ENCODE measurements at places on chromosomes 13 and 19.

- DNase-seq, result no peak
Measured at GRCh38 chr13:48579165-48579918, 46.5 kb upstream of the RCBTB2 start.

- no peak for DNase-seq
Measured at GRCh38 chr19:53140351-53140750, 7.6 kb upstream of the ZNF415 start.

DNA sequence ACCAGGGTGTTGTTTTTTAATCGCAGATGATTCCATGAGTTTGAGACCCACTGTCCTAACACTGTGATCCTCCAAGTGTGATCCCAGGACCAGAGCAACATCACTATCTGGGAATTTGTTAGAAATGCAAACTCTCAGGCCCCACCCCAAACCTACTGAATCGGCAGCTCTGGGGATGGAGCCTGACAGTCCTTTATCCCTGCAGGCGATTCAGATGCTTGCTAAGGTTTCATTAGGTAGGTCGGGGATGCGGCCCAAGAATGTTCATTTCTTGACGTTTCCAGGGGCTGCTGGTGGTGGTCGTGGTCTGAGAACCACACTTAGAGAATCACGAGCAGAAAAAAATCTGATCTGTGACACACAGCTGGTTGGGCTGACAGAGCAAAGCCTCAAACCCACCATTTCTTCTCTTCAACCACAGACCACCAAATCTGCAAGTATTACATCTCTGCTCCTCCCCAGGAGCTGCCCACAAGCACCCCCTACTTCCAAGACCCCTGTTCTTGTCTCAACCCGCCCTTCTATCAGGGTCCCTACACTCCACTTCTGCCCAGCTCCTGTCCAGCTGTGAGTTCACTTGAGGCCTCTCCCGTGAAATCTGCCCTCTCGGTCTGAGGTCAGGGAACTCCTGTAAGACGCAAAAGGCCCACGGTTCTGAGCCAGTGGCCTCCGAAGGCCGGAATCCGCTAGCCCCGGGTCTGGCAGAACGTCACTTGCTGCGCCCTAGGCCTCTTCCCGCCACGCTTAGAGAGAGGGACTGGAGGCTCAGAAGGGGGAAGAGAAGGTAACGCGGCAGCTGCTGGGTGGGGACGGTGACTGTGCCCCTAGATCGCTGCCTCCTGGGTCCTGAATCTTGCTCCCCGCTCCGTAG is 1.1 kb upstream of the FARP1 start:
- no peak for DNase-seq

GRCh38 chr19:5988517-5989387 is 10.8 kb upstream of the RANBP3 start:
- DNase-seq, result no peak

GRCh38 chr19:38842439-38843174 is 7.2 kb downstream of the HNRNPL start:
- DNase-seq, result peak; percentile 78

- no peak for DNase-seq
Measured at GRCh38 chr13:101394605-101395004, 21.7 kb downstream of the NALCN start.

GRCh38 chr13:75906315-75906714 is 270.2 kb downstream of the LMO7 start:
- no peak for DNase-seq

DNA sequence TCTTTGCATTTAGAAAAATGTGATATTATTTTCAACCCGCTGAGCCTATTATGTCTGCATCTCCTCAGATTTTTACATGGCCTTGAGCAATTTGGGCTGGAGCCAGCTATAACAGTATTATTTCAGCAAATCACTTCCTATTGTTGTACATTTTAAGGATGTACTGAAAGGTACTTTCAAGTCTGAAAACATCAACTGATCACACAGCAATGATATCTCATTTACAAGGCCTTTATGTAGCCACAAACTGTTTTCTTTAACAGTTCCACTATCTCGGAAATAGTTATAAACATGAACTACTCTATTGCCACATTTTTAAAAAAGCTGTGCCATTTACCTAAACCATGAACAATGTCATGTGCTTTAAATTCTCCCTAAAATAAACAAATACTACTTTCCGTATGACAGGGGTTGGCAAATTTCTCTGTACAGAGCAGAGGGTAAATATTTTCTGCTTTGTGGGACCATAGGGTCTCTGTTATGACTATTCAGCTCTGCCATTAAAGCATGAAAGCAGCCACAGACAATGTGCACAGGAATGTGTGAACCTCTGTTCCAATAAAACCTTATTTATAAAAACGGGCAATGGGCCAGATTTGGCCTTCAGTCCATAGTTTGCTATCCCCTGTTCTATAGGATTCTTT is 560.4 kb downstream of the GPC6 start:
- DNase-seq, result no peak

GRCh38 chr13:111622051-111622531 is 301.6 kb downstream of the TEX29 start:
- no peak for DNase-seq

DNA sequence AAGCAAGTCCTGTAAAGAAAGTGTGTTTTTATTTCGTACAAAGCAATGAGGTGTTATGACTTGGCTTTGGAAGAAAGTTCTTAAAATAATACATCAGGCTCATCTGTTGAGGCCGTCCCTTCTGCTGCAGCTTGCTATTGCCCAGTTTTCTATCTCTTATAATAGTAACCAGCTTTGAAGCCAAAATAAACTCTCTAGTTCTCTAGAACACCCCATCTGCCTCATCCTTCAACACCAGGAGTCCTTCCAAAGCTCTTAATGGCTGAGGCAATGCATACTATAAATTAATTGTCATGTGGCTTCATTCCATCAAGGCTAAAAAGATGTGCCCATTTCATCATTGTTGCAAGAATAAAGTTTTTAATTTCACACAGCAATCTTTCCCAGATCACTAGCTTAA is 49.4 kb upstream of the IPO5 start:
- no peak for DNase-seq

DNA sequence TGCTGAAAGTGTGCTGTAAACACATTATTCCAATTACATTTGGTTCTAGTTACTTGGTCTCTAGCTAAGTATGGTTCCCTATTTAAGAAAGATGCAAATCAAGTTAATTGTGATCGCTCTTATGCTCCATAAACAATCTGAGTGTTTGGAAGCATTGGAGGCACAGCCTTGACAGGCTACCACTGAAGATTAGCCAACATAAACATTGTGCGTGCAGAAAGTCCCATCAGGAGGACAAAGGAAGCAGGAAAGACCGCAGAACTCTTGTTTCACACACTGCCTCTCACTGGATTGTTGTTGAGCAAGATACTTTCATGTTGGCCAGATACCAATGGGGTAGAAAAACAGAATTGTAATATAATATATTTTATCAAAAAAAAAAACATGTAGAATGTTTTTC is 814.4 kb downstream of the EFNB2 start:
- DNase-seq, result no peak

GRCh38 chr19:29674374-29675119 is 9.3 kb downstream of the PLEKHF1 start:
- no peak for DNase-seq

DNA sequence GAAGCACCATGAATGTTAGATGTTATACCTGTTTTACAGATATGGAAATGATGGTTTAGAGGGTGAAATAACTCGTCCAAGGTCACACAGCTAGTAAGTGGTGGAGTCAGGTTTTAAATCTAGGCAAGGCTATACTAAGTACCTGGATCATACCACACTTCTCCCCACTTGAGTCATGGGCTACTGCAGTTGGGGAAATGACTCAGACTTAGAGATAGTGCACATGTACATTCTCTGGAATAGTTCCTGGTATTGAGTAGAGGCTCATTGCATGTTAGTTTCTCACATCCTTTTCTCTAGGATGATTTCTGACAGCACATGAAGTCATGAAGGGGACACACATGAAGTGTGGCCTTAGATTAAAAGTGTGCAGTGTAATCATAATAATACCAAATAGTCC is 76.2 kb upstream of the TNFSF11 start:
- DNase-seq, result no peak

GRCh38 chr19:3068071-3068470 is 5.8 kb upstream of the TLE5 start:
- DNase-seq, result no peak

GRCh38 chr19:34366738-34367623 is 2.0 kb downstream of the GPI start:
- no peak for DNase-seq

DNA sequence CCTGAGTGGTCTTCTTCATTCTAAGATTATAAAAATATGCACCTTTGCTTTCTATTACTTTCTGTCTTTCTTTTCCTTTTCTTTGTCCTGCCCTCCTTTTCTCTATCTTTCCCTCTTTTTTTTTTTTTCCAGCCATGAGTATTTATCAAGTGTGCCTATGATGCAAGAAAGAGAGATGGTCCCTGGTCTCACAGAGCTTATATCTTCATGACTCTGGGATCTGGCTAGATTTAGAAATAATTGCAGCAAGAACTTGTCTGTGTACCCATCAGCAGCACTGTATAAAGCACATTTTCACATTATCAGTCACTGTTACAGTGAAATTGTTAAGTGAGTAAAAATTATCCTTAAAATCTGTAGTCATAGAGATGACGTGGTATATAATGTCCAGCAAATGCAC is 31.6 kb upstream of the GAS6 start:
- DNase-seq, result no peak

DNA sequence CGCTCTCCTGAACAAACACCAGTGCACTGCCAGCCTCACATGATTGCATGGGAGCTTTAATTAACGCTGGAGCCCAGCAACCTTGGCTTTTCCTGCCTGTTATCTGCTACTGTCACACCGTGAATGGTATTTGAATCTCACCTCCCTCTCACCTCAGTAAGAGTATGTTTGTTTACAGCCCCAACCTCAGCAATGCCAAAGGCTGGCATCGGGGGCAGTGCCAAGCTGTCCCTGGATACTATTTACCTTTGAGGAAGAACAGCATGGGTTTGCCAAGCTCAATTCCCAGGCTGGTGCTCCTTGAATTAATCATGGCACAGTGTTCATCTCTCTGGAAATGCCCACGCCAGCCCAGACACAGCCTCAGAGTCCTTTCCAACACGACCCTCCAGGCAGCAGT is 57.2 kb upstream of the SERPINE3 start:
- no peak for DNase-seq

DNA sequence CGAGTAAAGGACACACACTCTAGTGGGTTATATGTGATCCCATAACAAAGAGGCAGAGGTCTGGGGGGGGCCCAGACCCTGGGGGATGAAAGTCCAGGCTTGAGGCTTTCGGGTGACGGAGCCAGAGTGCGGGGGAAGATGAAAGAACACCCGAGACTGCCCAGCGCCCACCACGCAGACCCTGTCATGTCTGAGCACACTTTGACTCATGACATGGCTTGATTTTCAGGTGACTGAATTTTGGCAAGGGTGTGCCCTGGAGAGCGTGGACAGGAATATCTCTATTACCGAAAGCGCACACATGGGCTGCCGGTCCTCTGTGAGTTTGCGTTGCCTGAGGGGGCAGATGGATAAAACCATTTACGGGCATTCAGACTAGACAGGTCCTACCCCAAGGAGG is 192.0 kb upstream of the SOX1 start:
- DNase-seq, result no peak

GRCh38 chr13:51564252-51564651 is 20.0 kb upstream of the WDFY2 start:
- DNase-seq, result no peak

- no peak for DNase-seq
Measured at GRCh38 chr13:102900193-102900608, 54.4 kb downstream of the ERCC5 start.

GRCh38 chr19:32611161-32611560 is 30.2 kb downstream of the PDCD5 start:
- no peak for DNase-seq

- DNase-seq, result no peak
Measured at GRCh38 chr19:44345959-44346358, 10.5 kb downstream of the ZNF112 start.

DNA sequence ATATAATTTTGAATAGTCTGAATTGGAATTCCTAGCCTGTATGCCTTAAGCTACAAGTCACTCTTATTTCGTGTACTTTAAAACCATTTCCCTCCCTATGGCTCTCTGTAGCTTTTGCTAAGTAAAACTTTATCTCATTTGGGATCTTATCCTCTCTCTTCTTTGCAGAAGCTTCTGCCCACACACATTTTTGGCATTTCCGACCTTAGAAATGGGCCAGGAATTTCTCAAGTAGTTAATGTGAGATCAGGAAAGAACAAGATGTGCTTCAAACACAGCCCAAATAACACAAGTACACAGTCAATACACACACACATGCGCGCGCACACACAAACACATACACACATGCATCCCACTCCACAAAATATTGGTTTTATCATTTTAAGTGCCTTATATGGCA is 931.0 kb upstream of the MIR17HG start:
- DNase-seq, result no peak

GRCh38 chr19:12937093-12937926 is 1.1 kb upstream of the CALR start:
- DNase-seq, result no peak

GRCh38 chr19:46785054-46785979 is 3.1 kb downstream of the SLC1A5 start:
- no peak for DNase-seq

- no peak for DNase-seq
Measured at GRCh38 chr13:65830411-65831205, 1399.5 kb downstream of the PCDH9 start.

GRCh38 chr13:93480553-93481106 is 254.0 kb downstream of the GPC6 start:
- no peak for DNase-seq

GRCh38 chr19:480016-480855 is 16.1 kb upstream of the MADCAM1 start:
- no peak for DNase-seq

GRCh38 chr13:40770609-40770933 is 419 bp downstream of the MRPS31 start:
- DNase-seq, result no peak

DNA sequence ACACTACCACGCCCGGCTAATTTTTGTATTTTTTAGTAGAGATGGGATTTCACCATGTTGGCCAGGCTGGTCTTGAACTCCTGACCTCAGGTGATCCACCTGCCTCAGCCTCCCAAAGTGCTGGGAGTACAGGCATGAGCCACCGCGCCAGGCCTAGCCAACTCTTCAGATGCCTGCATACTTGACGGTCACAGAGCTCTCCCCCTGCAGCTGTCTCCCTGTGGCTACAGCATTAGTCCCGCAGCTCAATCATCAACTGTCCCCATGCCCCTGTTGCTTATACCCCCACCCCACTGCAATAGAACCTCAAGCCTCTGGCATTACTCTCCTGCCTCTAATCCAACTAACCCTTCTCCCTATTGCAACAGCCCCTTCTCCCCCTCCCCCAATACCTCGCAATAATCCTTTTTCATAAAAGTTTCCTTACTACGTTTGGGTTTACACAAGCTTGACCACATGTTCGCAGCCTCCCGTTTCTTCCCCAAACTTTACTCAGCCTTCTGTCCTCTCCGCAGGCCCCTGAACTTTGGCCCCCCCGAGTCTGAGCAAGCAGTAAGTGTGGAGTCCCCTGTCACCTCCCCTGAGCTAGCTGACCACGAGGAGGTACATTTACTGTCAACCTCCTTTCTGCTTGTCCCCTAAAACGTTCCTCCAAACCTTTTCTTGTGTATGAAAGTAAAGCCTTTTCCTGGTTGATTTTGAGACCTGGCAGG is 1.7 kb downstream of the ZNF77 start:
- DNase-seq, result no peak
